ENCODE measurements at places on chromosomes 5 and 9. TPM values are rescaled to one million over a fixed set of nuclear protein-coding genes. Genes with fewer than 3 reads are reported as not detected.

GFI1B gene
- not detected for total RNA-seq

SPINK5 gene
- total RNA-seq = not detected

LRRC19 gene
- total RNA-seq = not detected

FGF1 gene
- 0.44 TPM for total RNA-seq

CYSRT1 gene
- 9.0 TPM for total RNA-seq

ANKRD20A1 gene
- not detected for total RNA-seq

EFNA5 gene
- 38.0 TPM for total RNA-seq

DNA sequence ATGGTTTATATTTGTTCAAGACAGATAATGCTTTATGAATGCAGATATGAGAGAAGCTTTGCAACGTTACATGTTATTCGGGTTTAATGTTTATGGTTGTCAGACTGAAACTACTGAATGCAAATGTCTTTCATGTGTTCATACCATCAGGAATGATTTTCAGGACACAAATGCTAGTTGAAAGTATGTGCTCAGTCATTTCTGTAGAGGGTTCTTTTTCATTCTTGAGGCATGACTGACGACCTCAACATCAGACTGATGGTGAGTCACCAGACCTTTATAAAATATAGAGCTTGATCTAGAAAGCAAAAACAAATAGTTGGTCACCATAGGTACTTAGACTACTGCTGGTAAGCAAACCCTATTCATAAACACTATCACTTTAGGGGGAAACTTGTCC lies 287.3 kb upstream of the NUDT12 start:
- DNase-seq = peak; percentile 24

DNA sequence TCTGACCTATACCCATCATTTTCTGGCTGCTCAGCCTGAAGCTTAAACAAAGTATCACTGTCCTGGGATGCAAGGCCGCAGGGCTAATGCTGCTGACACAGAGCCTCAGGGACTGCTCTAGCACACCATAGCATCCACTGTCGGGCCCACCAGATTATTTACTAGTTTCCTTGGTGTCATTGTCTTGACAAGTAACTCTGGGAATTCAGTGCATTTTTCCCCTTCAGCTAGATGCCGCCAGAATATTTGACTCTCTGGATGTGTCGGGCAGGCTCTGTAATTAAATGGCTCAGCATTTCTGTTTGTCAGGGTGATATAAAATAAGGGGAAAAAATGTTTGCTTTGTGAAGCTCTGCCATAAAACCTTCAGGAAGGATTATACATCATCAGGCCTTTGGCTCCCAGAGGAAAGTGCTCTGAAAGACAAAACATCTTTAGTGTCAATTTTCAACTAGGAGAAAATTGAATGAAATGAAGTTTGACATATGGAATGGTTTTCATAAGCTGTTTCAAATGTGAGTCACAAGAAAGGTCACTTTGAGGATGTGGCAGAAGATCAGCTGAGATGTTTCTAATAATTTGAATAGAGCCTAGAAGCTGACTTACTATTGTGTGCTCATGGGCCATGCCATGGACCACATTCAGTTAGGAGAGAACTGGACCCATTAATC lies 350.1 kb downstream of the TMEM232 start:
- DNase-seq = no peak

DNA sequence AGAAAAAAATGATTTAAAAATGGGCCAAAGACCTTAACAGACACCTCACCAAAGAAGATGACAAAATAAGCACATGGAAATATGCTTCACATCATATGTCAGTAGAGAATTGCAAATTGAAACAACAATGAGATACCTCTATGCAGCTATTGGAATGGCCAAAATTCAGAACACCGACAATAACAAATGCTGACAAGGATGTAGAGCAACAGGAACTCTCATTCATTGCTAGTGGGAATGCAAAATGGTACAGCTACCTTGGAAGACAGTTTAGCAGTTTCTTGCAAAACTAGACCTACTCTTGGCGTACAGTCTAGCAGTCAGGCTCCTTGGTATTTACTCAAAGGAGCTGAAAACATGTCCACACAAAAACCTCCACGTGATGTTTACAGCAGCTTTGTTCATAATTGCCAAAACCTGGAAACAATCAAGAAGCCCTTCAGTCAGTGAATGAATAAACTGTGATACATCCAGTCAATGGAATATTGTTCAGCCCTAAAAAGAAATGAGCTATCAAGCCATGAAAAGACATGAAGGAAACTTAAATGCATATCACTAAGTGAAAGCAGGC lies 10.5 kb upstream of the MVB12B start:
- no peak for DNase-seq

DNA sequence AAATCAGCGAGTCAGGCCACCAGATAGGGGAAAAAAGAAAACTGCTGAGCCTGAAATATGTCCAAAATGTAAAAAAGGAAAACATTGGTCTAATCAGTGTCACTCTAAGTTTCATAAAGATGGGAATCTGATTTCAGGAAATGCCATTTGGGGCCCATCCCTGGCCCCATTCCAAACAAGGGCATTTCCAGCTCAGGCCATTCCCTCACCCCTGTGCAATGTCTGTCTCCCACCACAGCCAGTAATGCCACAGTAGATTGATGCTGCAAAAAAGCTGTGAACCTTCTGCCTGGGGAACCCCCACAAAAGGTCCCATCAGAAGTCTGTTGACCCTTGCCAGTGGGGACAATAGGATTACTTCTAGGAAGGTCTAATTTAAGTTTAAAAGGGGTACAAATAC lies 199.6 kb downstream of the YTHDC2 start:
- no peak for DNase-seq

DNA sequence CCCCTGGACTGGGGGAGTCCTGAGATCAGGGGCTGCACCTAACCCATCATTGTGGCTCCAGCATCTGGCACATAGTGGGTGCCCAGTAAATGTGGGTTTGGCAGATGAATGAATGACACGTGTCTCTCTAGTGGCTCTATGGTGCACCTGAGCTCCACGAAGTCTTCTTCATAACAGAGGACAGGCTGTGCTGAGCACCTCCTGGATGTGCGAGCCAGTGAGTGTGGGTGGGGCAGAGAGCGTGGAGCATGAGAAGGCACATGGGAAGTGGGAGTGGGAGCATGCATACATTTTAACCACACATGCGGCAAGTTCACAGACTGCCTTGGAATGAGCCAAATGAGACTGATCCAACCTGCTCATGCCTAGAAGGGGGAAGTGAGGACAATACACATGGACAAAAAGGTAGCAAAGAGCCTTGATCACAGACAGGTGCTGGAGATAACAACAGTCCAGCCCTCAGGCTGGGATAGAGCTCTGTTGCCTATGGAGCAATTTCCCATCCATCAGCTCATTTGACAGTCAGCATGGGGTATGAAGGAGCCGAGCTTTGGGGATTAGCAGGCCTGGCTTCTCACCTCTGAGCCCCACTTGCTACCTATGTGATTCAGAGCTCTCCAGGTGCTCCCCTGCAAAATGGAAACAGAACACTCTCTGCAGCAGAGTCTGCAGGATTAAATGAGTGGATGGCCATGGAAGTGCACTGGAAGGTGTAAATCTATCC lies 76.2 kb upstream of the TBC1D2 start:
- no peak for DNase-seq

DNA sequence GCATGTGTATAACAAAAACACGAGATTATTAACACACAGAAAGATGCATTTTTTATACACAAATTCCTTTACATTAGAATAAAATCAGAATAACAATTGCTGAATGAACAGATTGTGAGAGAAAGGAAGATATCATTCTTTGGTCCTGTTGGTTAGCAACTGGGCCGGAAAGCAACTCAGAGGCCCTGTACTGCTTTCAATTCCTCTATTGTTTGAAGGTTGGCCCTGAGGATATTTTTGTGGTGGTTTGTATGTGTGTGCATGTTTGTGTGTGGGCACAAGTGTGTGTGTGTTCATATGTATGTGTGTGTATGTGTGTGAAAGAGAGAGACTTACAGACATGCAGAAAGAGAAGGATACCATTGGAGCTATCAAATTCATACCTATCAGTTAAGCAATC lies 356.8 kb upstream of the DMAC1 start:
- no peak for DNase-seq

GRCh38 chr5:50856401-50857119 lies 190.1 kb downstream of the PARP8 start:
- DNase-seq = no peak

- no peak for DNase-seq
These were observed 87.5 kb downstream of the SECISBP2 start for GRCh38 chr9:89405826-89406225.
